ENCODE measurements at places on chromosomes 5 and 9. TPM values are rescaled to one million over a fixed set of nuclear protein-coding genes. Genes with fewer than 3 reads are reported as not detected.

GRCh38 chr5:178349625-178350353 is 117.2 kb upstream of the PHYKPL start:
- H3K36me3 ChIP-seq: no peaks in the 10 kb centered on the region
- H3K27ac ChIP-seq: no peak overlapping the region
- H3K4me1 ChIP-seq: no peaks in the 10 kb centered on the region
- H3K27me3 ChIP-seq: no peaks in the 10 kb centered on the region
- H3K4me3 ChIP-seq: no peak overlapping the region

DNA sequence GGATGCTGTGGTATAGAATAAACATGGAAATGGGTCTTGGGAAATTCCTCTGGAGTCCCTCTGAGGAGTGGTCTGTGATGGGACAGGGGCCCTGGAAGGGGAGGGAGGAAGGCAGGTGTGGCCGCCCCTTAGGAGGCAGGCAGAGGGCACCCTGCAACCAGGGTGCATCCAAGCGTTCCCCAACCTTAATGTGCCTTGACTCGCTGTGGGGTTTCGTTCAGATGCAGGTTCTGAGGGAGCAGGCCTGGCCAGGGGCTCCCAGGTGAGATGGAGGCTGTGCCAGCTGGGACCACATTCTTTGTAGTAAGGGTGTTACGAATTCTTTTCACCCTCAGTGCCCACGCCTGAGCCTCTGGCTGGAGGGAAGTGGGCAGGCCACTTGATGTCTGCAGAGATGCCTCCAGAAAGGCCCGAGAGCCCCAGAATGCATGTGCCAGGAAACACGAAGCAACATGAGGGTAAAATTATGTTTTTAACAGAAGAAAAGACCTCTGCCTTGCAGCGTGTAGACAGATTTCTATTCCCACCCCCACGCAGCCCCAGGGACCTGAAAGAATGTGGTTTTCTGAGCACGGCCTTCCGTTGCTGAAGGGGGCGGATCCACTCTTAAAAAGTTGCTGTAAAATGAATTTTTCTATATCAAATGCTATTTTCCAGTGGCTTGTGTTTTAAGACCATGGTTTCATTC is 150.4 kb upstream of the IER5L start:
- peak; percentile 35 for DNase-seq
- no peaks in the 10 kb centered on the region for H3K36me3 ChIP-seq
- no peaks in the 10 kb centered on the region for H3K27me3 ChIP-seq
- H3K4me3 ChIP-seq: no peak overlapping the region
- H3K4me1 ChIP-seq: peaks cover 17% of the 10 kb centered on the region

Gene TEX48
- not detected for total RNA-seq

DNA sequence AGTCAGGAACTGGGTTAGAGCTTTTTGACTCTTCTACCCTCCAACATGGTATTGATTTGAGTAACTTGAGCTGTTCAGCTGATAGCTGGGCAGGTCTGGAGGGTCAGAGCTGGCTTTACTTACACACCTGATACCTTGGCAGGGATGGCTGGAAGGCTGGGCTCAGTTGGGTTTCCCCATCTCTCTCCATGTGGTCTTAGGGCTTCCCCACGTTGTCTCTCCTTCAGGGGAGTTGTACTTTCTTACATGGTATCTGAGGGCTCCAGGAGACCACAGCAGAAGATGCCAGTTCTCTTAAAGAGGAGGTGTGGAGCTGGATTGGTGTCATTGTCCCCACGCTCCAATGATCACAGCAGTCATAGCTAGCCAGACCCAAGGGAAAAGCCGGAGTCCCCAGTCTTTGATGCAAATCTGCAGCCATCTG is 25.6 kb downstream of the ISOC1 start:
- H3K27ac ChIP-seq: no peak overlapping the region
- H3K4me1 ChIP-seq: no peaks in the 10 kb centered on the region
- H3K36me3 ChIP-seq: no peaks in the 10 kb centered on the region
- no peaks in the 10 kb centered on the region for H3K27me3 ChIP-seq
- no peak for DNase-seq

DNA sequence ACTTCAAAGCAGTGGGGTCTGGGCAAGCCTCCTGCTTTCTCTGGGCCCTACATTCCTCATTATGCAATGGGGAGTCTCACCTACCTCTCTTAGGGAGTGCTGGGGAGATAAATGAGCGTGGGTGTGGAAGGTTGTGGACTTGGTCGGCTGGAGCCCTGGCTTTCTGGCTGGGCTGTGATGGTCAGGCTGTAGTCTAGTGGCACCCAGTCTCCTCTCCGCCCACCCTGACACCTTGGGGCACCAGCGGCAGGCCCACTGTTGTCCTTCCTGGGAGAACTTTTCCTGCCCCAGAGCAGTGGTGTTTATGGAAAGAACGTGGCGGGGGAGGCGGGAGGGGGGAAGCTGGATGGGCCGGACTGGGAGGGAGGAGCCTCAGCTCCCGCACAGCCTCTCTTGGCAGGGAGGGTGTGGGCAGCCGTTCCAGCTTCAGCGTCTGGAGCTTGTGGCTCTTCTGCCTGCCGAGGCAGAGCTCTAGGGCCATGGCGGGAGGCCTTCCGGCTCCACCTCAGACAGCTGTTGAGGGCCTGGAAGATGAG is 4.1 kb downstream of the PTGS1 start:
- peaks cover 69% of the 10 kb centered on the region for H3K27me3 ChIP-seq
- no peak for DNase-seq
- H3K4me1 ChIP-seq: peaks cover 19% of the 10 kb centered on the region
- H3K27ac ChIP-seq: no peak overlapping the region

Gene DNAH5
- total RNA-seq: not detected

- H3K4me3 ChIP-seq: no peak overlapping the region
- H3K4me1 ChIP-seq: no peaks in the 10 kb centered on the region
- DNase-seq: no peak
- H3K36me3 ChIP-seq: no peaks in the 10 kb centered on the region
Observed at GRCh38 chr9:136292591-136293448, 11.1 kb downstream of the CCDC187 start.

DNA sequence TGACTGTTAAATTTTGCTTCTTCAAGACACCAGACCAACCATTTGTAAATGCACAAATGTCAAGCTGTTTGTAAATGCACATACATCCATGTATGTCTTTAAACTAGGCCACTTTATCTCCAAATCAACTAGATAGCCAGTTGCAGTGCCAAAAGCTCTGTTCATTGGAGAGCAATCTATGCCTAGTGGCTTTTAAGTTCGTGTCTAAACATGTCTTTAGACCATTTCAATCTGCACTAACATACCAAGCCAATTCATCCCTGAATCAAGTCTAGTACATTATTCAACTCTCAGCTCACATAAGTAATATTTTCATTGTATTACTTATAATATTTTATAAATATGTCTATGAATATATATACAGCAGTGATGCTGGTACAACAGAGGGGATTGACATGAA is 985.9 kb downstream of the CDH18 start:
- H3K27me3 ChIP-seq: no peaks in the 10 kb centered on the region
- H3K4me3 ChIP-seq: no peak overlapping the region
- no peak for DNase-seq

DNA sequence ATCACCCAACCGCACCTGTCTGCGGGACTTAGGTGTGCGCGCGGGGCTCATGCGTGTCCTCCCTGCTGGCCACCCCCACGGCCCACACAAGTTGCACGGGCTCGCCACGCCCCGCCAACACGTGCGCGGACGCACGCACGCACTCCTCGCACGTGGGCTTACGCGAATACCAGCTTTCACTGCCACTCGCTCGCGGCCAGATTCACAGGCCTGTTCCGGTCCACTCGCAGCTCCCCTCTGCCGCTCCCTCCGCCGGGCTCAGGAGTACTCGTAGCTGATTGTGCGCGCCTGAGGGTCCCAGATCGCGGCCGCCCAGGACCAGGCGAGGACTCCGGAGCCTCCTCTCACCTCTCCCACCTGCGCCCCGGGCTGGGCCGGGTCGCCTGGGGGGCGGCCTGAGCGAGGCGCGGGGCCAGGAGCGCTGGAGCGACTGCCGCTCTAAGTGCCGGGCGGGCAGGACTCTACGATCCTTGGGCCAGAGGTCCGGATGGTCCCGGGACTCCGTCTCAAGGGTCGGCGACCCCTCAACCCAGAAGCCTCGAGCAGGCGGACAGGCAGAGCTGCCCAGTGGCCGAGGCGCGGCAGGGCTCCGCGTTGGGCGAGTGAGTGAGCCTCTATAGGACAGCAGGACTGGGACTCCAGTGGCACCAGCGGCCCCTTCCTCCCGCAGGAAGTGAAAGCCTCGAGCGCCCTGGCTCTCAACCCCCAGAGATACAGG is 3.4 kb downstream of the PCDHGC5 start:
- no peaks in the 10 kb centered on the region for H3K36me3 ChIP-seq
- peaks cover 11% of the 10 kb centered on the region for H3K27me3 ChIP-seq
- H3K4me3 ChIP-seq: peak overlapping the region; percentile 15
- H3K4me1 ChIP-seq: no peaks in the 10 kb centered on the region
- no peak for DNase-seq

Gene PDE6A
- total RNA-seq: not detected

DNA sequence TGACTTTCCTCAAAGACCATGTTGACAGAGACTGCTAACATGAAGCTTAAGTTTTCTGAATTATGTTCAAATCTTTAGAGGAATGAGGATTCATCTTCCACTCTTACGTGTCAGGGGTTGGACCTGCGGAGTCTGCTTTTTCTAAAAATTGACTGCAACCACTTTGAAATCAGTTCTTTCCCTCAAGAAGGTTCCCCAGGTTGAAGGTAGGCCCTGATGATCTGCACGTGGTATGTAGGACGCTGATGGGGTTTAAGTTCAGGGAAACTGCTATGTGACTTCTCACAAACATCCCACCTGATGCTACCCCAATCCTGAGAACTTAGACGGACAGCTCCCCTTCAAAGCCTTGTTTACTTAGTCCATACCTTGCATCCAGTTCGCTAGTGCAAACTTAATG is 7.2 kb downstream of the RACK1 start:
- H3K27me3 ChIP-seq: no peaks in the 10 kb centered on the region
- no peak overlapping the region for H3K4me3 ChIP-seq
- DNase-seq: no peak
- peaks cover 22% of the 10 kb centered on the region for H3K4me1 ChIP-seq

DNA sequence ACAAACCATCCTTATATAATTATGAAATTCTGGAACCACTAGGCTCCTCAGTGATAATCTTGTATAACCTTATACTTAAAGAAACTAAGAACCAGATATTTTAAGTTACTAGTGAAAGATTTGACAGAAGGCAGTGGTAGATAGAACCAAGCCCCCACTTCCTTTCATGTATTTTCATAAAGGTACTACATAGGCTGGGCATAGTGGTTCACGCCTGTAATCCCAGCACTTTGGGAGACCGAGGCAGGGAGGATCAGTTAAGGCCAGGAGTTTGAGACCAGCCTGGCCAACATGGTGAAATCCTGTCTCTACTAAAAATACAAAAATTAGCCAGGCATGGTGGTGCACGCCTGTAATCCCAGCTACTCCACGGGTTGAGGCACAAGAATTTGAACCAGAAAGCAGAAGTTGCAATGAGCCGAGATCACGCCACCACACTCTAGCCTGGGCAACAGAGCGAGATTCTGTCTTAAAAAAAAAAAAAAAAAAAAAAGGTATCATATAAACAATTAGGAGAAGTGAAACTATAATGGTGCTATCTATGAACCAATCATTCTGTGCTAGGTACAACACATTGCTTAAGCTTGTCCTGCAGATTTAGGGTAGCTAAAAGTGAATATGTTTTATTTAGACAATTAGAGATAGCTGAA is 27.9 kb upstream of the DTWD2 start:
- H3K36me3 ChIP-seq: no peaks in the 10 kb centered on the region
- no peak for DNase-seq
- H3K4me1 ChIP-seq: no peaks in the 10 kb centered on the region
- H3K4me3 ChIP-seq: no peak overlapping the region

DNA sequence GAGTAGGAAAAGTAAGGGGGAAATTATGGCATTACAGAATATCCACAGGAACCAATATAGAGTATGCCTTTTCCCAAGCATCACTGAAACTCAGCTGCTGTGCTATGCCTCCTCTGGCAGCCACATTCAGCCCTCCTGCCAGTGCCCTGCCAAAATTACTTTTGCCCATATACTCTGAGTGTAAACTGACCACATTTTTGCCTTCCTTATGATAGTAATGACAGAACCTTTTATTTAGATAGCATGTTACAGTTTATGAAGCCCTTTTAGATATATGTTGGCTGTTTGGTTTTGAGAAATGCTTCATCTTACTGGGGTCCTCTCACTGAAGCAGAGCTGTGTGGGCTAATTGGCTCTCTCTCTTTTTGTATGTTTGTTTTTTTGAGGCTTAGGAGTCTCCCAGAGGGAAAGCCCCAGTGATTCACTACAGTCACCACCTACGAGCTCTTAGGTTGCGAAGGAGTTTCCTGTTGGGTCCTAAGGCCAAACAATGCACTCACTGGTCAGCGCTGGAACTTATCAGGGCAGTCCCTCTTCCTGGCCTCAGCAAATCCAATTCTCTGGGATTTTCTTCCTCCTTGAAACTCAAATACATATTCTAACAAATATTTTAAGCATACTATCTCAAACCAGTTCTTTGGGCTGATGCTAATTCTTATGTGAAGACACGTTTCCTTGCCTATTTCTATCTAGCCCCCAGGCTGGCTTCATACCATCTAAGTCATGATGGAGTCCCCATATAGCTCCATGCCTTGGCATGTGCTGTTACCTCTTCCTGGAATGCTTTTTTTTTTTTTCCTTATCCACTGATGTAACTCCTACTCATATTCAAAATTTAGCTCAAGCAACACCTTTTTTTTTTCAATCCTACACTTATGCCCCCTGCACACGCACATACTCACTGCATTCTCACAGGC is 3.7 kb downstream of the PHF24 start:
- H3K4me3 ChIP-seq: no peak overlapping the region
- no peaks in the 10 kb centered on the region for H3K4me1 ChIP-seq

DNA sequence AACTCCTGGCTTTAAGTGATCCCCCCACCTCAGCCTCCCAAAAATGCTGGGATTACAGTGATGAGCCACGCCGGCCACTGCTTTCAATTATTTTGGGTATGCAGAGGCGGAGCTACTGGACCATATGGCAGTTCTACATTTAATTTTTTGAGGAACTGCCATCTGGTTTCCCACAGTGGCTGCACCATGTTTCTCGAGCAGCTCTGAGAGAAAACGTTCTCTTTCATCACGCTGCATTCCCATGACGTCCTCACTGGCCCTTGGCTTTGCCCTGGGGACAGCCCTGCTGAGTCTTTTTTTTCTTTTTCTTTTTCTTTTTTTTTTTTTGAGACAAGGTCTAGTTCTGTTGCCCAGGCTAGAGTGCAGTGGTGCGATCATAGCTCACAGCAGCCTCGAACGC is 35.5 kb upstream of the GRHPR start:
- H3K4me3 ChIP-seq: no peak overlapping the region
- H3K4me1 ChIP-seq: no peaks in the 10 kb centered on the region
- no peaks in the 10 kb centered on the region for H3K36me3 ChIP-seq
- no peak overlapping the region for H3K27ac ChIP-seq
- peaks cover 5% of the 10 kb centered on the region for H3K27me3 ChIP-seq
